ENCODE measurements at places on chromosomes 1 and 21.

GRCh38 chr1:232675260-232675659 is 45.3 kb upstream of the SIPA1L2 start:
- DNase-seq: no peak

DNA sequence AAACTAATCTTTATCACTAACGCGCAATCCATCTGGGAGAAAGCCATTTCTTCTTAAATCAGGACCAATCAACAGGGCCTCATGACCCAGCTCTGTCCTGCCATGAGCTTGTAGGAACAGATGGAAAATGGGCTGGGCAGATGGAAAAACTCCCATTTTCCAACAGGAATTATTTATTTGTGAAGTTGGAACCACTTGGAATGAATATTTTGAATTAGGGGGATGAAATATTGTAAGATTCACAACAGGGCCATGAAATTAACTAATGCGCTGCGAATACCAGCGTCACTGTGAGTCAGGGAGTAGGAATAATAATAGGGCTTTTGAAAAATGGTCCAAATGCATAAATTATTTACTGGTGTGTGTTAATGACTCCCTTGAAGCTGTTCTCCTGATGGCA is 53.1 kb upstream of the CYP2J2 start:
- DNase-seq: no peak

DNA sequence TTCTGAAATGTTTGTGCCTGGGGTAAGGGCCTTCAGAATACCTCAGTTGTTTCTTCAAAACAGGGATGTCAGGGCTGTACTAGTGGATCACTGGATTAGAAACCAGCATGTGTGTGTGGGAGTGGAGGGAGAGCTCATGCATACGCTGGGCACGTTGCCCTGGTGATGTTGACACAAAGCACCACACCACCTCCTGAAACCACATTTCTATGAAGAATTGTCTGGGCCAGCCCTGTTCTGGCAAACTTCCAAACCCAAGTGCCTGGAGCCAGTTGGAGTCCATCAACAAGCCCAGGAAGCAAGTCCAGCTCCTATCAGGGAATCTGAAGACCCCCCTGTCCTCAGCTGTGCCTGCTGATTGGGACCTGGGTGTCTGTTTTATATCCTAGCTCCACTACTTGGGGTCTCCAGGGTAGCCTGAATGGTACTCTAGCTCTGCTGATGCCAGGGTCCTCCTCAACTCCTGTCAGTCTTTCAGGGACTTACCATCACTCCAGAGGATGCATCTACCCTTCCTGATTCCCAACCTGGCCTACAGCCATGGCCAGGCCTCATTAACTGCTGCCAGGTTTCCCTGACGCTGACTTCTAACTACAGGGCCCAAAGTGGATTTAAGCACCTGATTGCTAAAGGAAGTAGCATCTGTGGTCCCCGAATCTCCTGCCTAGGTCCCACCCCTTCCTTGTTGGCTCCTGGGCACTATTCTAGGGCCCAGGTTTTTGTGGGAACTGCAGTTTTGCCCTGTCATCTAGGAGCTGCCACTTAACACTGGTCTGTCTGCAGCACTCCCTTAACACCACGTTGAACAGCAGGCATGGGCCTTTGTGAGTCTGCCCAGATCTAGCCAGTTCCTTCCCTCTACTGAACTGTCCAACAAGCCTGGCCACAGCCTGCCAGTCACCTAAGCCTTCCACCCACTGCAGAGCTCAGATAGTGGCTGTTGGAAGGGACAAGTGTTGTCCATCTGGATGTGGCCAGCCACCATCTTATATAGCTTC is 45.5 kb downstream of the LPAR3 start:
- DNase-seq: peak; percentile 18

- DNase-seq: no peak
Measured at GRCh38 chr1:118099686-118100085, 85.3 kb downstream of the SPAG17 start.

DNA sequence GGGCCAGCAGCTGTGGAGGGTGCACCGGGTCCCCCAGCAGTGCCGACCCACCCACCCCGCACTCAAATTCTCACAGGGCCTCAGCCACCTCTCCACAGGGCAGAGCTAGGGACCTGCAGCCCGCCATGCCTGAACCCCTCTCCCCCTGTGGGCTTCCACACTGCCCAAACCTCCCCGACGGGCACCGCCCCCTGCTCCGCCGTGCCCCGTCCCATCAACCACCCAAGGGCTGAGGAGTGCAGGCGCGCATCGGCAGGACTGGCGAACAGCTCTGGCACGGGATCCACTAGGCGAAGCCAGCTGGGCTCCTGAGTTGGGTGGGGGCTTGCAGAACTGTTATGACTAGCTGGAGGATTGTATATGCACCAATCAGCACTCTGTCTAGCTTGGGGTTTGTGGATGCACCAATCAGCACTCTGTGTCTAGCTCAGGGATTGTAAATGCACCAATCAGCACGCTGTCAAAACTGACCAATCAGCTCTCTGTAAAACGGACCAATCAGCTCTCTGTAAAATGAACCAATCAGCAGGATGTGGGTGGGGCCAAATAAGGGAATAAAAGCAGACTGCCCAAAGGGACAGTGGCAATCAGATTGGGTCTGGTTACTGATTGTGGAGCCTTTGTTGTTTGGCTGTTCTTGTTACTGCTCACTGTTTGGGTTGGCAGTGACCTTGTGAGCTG is 12.4 kb upstream of the RCAN3 start:
- DNase-seq: no peak
